GM18507 (cell line): ENCODE measurements at places on chromosomes 12 and 14.

DNA sequence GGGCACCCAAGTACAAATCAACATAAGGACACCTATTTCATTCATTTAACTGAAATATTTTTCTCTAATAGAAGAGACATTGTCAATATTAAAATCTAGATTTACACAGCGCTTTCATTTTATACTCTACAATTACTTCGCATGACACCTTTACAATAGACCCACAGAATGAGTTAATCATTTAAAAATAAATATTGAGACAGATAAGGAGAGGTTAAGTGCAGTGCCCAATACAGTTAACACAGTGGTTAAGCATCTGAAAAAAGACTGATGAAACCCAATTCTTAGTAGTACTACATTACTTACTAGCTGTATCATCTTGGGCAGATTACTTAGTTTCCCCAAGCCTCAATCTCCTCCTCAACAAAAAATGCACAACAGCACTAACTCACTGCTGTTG is 116.2 kb downstream of the DENND5B start:
- no peak for DNase-seq

DNA sequence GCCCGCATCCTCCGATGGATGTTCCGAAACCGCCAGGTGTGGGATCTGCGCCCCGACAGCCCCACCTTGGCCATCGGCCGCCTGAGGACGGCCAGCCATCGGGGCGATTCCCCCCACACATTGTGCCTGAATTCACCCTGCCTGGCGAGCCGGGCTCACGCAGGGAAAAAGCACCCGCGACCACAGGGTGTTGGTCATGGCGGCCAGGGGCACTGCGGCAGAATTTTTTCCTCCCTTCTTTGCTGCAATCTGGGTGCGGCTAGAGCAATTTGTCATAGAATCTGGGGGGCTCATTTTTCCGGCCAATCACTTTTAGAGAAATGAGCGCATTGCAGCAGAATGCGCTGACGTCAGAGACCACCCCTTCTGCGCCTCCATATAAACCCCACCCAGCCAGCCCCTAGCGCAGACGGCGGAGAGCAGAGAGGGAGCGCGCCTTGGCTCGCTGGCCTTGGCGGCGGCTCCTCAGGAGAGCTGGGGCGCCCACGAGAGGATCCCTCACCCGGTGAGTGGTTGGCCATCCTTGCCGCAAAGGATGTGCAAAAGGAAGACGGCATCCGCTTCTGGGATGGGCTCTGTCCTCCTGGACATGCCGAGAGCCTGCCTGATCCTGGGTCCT is at the start of gene MEG3:
Gene MEG3, plus strand, starts transcription at position 406 of the 619 bp plus-strand sequence.
- DNase-seq = no peak

DNA sequence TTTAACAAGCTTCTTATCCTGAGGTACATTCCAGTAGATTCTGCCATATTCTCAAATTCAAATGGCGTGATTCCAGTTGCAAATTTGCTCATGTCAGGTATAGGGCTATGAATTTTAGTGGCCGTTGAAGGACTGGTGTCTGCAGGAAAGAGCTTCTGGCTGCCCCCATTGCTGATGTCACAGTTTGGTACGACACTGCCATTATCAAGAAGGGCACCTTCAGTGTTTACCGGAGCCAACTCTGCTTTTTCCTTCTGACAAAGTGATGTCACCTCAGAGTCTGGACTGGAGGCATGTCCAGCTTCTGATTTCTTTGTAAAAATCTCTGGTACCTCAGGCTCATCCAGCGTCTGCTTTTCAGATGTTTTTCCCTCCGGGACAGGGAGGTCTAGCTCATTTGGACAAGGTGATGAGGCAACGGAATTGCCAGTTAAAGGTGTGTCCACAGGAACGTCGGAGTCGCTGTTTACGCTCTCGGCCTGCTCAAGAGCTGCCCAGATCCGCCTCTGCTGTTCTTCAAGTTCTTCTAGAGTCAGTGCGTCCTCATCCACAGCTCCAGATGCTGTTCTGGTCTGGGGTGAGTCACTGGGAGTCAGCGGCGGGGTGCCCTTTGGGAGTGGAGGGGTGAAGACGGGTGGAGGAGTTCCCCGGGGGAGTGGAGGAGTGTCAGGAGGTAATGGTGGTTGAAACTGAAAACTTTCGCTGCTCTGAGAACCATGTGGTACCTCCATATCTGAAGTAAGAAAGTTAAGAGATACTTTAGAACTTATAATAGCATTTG is 27.0 kb downstream of the ZCCHC8 start:
- DNase-seq = no peak

- DNase-seq = no peak
Observed at GRCh38 chr12:43131301-43131700, 420.7 kb downstream of the ADAMTS20 start.

- peak; percentile 47 for DNase-seq
Observed at GRCh38 chr14:53539489-53540126, 386.5 kb upstream of the DDHD1 start.

DNA sequence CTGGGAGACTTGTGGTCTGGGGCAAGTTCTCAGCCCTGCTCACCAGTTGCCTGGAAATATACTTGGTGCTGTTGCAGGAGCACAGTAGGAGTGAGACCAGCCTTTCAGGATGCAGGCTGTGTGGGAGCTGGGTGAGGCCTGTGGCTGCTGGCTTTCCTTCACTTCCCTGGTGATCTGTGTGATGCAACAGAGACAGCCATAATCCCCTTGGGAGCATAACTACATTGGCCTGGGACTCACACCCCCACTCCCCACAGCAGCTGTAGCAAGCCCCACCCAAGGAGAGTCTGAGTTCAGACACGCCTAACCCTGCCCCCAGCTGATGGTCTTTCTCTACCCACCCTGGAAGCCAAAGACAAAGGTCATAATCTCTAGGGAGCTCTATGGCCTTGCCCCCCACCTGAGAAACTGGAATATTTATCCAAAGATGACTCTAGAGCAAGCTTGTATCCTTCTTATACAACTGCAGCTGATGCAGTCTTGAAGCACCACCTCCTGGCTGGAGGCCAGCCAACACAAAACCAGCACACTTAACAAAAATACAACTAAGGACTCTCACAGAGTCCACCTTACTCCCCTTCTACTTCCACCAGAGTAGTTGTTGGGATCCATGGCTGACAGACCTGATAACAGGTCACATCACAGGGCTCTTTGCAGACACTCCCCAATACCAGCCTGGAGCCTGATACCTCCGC is 190.4 kb upstream of the CPNE8 start:
- DNase-seq = no peak

- no peak for DNase-seq
Observed at GRCh38 chr14:49303946-49304516, 282.1 kb downstream of the RPS29 start.

- DNase-seq = no peak
Observed at GRCh38 chr12:123472438-123472849, 14.5 kb downstream of the SNRNP35 start.

DNA sequence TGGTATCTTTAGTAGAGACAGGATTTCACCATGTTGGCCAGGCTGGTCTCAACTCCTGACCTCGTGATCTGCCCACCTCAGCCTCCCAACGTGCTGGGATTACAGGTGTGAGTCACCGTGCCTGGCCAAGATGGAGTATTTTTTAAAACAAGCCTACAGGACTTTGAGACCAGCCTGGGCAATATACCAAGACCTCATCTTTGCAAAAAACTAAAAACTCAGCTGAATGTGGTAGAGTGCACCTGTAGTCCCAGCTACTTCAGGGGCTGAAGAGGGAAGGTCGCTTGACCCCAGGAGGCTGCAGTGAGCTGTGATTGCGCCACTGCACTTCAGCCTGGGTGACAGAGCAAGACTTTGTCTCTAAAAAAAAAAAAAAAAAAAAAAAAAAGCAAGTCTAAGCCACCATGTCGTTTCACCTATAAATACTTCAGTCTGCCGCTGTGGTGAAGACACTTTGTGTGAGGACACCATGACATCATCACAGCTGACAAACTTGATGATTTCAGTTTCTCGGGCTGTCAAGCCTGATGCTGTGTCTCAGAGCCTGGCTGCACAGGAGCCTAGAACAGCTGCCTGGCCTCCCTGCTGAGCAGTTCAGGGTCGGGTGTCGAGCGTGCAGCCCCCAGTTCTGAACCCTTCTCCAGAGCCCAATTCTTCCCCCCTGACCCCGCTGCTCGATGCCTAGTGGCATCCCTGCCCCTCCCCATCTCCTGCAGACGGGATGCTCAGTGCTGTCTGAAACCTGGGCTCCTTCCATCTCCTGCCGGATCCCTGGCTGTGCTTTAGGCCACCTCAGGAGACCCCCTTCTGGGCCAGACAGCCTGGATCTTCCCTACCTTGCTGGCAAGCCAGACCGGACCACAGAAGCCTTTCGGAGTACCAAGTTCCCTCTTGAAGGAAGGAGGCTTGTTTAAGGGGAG is 119.2 kb upstream of the EVL start:
- no peak for DNase-seq

DNA sequence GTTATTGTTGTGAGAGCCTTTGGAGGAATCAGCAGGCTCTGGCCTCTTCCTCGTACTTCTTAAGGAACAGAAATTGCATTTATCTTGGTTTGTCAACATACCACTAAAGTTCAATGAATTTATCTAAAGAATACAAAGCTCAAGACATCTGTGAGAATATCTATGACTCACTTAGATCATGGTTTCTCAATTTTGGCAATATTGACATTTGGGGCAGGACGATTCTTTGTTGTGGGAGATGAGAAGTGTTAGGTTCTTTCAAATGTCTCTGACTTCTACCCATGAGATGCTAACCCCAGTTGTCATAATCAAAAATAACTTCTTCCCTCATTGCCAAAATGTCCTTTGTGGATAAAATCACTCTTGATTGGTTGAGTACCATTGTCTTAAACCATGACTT is 1190.3 kb downstream of the GALC start:
- DNase-seq = no peak

DNA sequence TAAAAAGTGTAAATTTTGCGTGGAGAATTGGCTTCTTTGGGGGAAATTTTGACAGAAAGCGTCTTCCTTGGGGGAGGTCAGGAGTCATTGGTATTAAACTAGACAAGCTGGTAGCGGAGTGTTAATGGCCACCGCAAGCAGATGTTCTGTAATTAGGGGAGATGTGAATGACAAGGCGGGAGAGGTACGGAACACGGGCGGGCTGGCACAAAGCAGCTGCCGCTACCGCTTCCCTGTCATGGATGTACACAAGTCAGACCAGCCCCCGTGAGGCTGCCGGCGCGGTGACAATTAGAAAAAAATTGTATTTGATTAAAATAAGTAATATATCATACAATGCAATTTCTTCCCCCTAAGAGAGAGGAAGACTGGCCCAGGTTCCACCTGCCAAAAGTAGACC is 501.6 kb downstream of the VRK1 start:
- DNase-seq = no peak

DNA sequence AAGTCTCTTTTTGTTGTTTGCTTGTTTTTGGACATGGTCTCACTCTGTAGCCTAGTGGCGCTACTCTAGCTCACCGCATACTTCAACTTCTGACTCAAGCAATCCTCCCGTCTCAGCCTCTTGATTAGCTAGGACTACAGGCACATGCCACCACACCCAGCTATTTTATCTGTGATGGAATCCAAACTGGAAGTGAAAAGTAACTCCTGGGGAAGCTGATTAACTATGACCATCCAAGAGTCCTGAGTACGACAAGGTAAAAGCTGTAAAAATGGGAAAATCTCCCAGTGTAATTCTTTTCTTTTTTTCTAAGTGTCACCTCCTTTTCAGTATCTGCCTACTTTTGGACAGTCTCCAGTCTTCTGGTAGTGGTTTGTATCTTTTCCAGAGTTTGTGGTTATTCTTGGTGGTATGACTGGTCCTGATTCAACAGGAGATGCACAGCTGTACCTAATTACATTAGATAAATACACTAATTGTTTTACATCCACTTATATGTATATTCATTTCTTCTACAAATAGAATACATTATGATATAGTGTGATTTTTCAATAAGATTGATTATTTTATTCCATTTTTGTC is 97.8 kb downstream of the SLC6A15 start:
- DNase-seq = no peak

- DNase-seq = no peak
Observed at GRCh38 chr14:86481104-86481503, 951.2 kb downstream of the FLRT2 start.

DNA sequence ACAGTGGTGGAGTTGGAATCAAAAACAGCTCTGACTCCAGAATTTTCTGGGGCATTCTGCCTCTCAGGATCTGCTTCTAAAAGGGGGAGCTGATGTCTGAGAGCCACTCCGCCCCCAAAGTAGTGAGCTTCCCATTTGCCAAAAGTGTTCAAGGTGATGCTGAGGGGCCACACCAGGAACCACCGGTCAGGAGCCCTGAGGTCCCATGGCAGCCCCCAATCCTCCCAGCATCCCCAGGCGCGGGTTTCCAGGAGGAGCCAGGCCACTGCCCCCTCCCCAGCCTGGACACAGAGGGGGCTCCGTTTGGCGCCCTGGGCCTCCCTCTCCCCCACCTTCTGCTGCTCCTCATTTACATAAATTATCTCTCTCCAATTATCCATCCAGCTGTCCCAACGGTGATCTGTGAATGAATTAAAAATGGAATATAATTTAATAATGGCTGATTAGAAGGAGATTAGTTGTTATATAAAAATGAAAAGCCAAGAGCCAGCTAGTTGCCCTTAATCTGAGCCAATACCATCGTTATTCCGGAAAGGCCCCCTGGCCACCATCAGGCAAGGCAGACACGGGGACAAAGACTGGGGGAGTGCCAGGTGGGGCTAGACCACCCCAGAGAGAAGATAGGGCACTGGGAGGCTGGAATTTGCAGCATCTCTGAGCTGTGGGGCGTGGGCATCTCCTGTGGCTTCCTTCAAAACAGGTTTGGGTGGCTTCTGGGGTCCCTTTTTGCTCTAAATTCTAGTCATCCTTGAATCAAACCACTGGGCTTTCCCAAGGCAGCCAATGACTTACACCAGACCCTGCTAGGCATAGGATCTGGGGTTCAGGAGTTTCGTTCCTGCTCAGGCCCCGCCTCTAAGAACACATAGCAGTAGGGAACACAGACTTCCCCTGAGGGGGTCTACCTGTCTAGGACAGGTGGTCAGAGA is 19.7 kb upstream of the VSX2 start:
- DNase-seq = no peak

- DNase-seq = no peak
Observed at GRCh38 chr12:121295746-121296617, 527 bp downstream of the CAMKK2 start.

DNA sequence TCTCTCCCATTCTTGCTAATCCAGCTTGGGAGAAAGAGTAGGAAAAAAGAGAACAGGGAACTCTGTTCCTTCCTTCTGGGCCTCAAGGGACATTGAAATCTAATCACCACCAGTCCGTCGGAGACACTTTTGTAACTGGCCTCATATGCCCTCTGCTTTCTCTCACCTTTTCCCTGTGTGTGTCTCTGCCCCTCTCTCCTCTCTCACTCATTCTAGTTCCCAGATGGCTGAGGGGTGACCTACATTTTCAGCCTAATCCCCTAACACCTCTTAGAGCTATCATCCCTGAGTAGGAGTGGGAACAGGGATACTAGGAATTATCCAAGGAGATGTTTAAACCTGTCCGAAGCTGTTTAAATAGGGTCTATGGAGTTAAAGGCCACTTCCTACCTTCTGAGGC is 8.9 kb upstream of the PCK2 start:
- no peak for DNase-seq

DNA sequence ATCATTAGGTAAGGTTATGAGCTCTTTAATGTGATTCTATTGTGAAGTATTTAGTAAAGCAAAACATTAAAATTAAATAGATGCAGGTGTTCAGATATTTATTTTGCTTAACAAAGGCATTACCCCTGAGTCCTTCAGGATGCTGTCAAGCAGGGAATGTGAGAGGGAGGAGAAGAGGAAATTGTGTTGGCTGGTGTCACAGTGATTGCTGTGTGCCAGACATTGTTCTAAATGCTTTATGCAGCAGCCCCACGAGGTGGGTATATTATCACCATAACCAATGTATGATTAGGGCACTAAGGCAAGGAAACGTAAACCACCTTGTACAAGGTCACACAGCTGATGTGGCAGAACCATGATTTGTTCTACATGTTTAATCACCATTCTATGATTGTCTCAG is 80.1 kb downstream of the STAB2 start:
- no peak for DNase-seq
